ENCODE measurements at places on chromosomes 2 and 18.

DNA sequence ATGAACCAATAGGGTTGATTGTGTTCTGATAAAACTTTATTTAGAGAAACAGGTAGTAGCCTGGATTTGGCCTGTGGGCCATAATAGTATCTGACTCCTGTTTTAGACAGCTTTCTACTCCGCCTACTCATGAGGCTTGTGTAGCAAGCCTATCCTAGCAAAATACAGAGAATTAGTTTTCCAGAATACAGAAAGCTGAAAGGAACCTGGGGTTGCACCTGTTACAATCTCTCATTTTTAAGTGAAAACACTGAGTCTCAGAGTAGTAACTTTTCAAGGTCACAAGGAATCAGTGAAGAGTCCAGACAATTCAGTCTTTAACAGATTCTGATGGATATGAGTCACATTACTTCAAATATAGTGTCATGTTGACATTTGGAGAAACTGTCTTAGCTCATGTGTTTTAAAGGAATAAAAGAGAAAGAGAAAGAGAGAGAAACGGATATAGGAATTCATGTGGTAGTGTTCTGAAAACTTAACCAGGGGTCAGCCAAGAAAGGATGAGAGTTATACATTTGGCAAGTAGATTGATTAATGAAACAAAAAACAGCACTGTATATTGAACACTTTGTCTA lies 17.0 kb downstream of the ARHGAP28 start:
- no peak for DNase-seq

DNA sequence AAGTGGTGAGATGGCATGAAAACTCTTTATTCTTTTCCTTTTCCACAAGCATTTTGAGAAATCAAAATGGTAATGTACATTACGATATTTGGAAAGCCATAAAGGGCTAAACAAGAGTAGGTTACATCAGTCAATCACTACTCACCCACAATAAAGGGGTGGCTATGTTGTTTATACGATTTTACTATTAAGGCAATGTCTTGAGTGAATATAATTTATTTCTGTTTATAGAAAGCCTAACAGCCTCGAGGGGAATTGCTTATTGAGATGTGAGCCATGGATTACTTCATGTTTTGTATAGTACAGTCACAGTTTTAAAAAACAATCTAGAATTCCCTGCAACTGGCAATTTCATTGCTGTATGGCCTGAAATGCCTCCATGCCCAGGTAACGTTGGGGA lies 237.5 kb upstream of the RBBP8 start:
- no peak for DNase-seq

- no peak for DNase-seq
Observed at GRCh38 chr2:219524817-219525216, 10.5 kb downstream of the ASIC4 start.

DNA sequence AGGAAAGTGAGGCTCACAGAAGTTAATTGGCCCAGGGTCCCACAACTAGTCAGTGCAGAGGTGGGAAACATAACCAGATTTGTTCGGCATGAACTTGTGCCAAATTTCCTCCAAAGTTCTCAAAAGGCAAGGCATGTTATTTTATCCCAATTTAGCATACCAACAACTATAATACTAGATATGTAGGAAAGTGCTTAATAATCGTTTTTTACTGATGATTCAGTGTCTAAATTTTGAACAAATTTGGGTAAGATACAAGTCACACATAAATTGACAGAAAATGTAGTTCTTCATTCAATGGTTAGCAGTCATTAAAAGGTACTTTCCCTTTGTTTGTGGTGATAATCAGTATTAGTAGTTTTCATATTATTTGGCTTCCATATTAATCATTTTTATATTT lies 38.5 kb upstream of the CYBRD1 start:
- DNase-seq = no peak

- DNase-seq = no peak
Observed at GRCh38 chr2:30030361-30030760, 109.0 kb upstream of the ALK start.

Data from HS-5 (cell line).